ENCODE measurements at places on chromosomes 1 and 21.

DNA sequence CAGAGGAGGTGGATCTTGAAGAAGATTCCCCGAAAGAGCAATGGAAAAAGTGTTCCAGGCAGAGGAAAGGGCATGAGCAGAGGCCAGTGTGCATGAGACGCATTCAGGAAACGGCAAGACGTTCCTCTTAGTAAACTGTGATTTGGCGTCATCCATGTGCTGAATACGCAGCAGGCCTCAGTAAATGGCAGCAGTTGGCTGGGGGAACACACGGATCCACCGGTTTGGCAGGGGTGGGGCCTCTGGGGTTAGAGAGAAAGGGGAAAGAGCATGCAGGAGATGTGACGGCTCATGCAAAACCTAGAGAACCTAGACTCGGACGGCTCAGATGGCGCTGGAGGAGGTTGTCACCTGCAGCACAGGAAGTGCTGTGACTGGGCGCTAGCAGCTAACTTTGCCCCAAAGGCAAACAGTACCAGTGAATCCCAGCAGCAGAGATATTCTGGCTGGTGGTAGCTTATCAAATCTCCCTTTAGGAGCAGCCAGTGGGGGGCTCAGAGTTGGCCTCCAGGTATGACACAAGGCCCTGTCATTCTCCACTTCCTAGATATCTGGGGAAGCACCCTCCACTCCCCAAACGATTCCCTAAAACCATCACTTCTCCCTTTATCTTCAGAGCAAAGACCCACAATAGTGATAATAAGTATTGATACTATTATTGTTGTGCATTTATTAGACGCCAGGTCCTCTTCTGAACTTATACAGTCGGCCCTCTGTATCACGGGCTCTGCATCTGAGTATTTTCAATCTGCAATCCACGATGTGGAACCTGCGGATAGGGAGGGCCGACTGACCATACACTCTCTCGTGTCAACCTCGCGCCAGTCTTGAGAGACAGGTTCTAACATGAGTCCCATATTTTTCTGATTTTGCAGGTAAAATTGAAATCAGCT is 7.6 kb downstream of the LAPTM5 start:
- DNase-seq: no peak

DNA sequence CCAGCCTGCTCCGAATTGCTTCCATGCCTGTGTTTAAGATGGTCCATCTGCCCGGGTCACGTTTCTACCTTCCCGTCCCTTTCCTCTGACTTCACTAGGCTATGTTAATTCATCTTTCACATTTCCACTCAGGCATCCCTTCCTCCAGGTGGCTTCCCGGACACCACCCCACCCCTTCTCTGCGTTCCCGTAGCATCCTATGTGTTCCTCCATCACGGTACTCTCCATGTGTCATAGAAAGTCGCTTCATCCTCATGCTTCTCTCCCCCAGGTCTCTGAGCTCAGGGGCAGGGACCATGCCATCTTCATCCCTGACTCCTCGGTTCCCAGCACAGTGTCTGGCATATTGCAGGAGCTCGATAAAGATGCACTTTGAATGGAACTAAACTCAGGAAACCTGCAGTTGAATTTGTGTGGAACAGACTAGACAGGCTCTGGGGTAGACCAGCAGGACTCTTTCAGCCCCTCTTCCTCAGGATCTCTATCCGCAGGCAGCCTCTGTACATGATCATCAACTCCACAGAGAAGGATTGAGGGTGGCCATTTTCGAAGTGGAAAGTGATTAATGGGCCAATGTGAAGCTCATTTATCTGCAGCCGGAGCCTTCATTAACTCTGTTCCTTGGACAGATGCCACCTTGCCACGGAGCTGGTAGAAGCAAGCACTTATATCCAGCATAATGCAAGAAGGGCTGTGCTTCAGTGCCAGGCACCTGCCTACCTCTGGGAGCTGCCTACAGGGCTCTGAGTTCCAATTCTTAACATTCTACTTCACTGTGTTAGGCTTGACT is 9.1 kb downstream of the C1orf226 start:
- no peak for DNase-seq

DNA sequence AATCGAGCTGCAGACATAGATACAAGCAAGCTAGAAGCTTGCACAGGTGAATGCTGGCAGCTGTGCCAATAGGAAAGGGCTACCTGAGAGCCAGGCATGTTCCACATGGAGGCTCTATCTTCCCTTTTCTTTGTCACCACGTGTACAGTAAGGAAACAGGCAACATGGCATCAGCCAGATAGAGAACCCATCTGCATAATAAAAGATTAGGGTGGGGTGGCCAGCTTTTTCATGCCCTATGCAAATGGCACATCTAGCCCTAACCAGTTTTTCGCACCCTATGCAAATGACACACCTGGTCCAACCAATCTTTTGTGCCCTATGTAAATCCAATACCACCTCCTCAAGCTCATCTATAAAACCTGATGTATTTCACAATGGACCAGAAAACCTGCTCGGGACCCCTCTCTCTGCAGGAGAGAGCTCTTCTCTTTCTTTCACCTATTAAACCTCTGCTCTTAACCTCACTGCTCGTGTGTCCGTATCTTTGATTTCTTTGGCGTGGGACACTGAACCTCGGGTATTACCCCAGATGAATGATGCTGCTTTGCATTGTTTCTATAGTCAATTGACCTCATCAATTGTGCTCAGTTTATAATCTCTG is 93.9 kb downstream of the SLC30A10 start:
- no peak for DNase-seq

DNA sequence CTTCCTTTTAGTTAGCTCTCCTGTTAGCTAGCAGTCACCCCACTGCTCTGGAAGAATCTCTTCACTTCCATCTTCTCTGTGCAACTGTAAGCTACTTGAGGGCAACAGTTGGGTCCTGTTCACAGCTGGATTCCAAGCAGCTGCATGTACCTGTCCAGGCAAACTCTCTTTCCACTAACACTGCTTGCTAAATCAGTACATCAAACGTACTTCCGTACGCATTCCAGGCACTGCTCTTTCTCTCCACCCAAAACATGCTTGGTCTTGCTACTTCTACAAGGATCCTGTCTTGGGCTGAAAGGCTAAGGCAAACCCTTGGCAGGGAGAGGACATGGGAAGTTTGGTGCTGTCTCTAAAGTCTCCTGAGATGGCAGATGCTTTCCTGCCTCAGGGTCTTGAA is 139.2 kb upstream of the CACNA1E start:
- DNase-seq: no peak

GRCh38 chr1:159938211-159938852 is 7.1 kb downstream of the IGSF9 start:
- no peak for DNase-seq

- DNase-seq: no peak
Measured at GRCh38 chr1:153506831-153507413, 28.9 kb downstream of the S100A6 start.

GRCh38 chr1:23101101-23101827 is 67.4 kb downstream of the LUZP1 start:
- no peak for DNase-seq

GRCh38 chr1:117696561-117696960 is 90.7 kb downstream of the TENT5C start:
- no peak for DNase-seq

GRCh38 chr1:180522213-180522515 is 19.8 kb upstream of the ACBD6 start:
- no peak for DNase-seq

- DNase-seq: no peak
Measured at GRCh38 chr1:107647012-107647411, 318.0 kb downstream of the VAV3 start.

GRCh38 chr1:181508486-181509165 is 25.3 kb downstream of the CACNA1E start:
- DNase-seq: no peak

GRCh38 chr1:47678464-47678980 is 240.7 kb downstream of the FOXD2 start:
- no peak for DNase-seq

DNA sequence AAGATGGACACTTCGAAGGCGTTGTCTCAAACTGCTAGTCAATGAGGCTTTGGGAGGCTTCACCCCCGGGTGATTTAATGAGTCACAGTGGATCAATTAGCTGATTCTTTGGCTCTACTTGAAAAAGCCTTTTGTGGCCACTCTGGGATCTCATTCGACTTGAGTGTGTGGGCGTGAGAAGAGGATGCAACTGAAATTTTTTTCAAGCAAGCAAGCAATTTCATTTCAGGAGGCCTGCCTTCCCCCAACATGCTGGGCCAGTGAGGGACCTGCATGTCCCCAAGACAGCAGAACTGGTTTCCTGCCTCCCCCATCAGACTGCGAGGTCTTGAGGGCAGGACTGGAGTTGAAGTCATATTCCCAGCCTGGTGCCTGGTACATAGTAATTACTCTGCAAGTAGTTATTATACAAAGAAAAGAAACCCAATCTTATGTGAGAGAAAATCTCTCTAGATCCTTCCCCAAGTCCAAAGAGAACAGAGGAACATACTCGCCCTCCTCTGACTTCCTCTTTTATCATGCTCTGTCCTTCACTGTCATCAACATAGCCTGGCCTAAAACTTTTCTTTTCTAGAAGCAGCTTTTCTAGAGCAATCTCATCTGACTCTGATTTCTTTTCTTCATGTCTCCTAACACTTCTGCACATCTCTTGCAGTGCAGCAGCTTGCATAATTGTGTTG is 22.7 kb downstream of the SYT6 start:
- DNase-seq: no peak

- no peak for DNase-seq
Measured at GRCh38 chr1:198264282-198264681, 107.5 kb downstream of the NEK7 start.

DNA sequence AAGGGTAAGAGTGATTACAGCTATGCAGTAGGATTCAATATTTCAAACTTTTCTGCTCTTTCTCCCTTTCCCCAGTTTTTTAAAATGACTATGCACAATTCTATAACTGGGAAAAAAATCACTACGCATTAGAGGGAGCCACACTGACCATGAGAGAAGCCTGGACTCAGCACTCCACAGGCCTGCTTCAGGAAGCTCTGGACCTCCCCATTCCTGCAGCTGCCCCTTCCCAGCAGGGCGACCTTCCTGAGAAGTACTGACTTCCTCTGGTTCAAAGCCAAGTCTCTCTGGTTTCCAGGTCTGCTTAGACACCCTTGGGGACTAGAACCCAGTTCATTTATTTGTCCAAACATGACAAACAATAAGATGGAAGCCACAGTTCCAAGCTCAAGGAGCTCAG is 42.0 kb upstream of the CLSTN1 start:
- no peak for DNase-seq

DNA sequence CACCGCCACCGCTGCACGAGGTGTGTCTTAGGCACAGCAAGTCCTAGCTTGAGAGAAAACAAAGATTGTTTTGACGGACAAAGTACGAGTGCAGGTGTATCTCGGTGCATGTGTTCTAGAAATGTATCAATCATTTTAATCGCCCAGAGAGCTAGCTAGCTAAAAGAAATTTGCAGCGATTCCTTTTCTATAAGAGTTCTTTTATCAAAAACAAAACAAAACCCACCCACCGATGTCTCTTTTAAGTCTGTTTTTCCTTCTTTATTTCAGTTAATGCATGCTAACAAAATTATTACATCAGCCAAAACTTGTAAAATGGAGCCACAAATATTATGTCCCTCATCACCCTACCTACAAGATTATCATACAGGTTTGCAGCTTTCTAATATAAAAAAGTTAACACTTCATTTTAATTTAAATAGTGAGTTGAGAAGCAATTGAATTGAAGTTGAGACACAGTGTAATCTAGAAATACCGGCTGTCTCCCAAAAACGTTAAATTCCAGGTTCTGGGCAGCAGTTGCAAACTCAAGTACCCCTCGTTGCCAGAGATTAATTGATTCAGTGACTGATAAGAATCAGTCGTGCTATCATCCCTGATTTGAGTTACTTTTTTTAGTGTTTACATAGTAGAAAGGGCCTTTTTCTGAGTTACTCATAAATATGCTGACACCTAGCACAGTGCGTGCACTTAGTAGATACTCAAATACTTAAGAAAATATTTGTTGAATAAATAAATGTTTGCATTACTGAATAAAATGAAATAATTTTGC is 1.5 kb upstream of the SYDE2 start:
- DNase-seq: no peak

DNA sequence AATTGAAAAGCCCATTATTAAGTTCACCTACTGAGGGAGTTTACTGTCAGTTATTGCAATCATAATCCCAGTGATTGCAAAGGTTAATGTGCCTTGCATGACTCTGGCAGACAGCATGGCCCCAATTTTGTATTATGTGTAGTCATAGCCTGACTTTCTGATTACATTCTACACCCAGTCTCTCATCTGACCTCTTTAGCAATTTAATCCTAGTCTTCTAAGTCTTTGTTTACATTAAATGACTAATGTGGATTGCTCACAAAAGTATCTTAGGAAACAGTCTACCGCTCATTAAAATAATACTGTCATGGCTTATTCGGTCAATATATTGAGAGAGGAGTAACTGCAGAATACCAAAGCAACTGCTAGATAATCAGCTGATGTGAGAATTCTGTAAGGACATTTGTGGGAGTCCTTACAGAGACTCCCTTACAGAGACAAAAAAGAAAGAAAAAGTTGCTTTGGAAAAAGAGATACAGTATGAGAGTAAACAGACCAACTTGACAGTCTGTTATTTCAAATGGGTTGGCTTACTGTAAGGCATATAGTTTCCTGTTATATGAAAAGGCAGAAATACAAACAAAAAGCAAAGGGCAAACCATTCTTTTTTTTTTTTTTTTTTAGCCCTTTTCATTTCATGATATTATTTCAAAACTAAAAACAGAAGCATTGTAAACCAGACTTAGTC is 42.8 kb downstream of the SMG7 start:
- DNase-seq: no peak

- no peak for DNase-seq
Measured at GRCh38 chr21:15839026-15839425, 109.2 kb downstream of the USP25 start.

DNA sequence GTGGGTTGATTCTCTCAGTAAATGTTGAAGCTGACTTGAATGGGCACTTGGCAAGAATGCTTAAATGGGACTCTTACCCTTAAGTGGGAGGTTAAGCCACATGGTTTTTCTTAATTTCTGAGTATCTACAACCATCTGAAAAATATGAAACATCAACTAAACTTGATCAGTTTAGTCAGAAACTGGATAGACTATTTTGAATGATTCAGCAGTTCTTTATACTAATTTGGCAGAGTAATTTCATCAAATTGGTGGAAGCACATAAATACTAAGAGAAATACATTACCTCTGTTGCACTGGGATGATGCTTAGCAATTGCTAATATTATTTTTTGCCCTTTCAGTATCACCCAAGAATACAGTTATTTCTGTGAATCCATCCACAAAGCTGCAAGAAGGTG is 4.7 kb downstream of the VCAM1 start:
- no peak for DNase-seq
